Stimulated activated CD8-positive, alpha-beta memory T cell treated with anti-CD3 and anti-CD28 coated beads, Interleukin-15, amount 100 ng/mL, for 4 hours (primary cell): ENCODE measurements at places on chromosomes 12 and 14.

GRCh38 chr14:60206837-60207533 is 41.8 kb upstream of the DHRS7 start:
- DNase-seq, result no peak

DNA sequence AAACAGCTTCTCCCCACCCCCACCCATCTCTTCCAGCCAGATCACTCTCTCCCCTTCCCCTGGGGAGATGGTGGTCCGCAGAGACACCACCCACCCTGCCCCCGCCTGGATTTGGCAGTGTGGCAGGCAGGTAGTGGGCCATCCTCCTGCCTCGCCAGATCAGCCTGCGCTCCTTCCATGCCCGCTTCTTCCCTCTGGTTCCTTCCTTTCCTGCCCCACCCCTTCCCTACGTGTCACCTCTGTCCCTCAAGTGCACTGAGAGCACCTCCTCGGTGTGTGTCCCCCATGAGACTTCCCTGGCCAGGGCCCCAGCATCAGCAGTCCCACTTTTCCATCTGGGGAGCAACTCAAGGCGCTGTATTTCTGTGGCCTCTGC is 632 bp downstream of the NYNRIN start:
- DNase-seq, result no peak

DNA sequence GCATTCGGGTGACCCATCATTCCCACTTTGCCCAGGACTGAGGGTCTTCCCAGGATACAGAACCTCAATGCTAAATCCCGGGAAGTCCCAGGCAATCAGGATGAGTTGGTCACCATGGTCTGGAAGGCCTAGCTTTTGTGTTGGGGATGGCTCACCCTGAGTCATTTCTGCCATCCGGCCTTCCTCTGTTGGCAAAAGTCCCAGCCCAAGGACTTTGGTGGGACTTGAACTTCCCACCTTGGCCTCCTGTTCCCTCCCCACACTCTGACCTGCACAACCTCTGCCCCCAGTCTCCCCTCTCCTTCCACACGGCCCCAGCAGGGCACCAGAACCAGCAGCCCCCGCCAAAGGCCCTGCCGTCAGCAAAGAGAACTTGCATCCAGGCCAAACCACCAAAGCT is 24.6 kb upstream of the NCOR2 start:
- no peak for DNase-seq

DNA sequence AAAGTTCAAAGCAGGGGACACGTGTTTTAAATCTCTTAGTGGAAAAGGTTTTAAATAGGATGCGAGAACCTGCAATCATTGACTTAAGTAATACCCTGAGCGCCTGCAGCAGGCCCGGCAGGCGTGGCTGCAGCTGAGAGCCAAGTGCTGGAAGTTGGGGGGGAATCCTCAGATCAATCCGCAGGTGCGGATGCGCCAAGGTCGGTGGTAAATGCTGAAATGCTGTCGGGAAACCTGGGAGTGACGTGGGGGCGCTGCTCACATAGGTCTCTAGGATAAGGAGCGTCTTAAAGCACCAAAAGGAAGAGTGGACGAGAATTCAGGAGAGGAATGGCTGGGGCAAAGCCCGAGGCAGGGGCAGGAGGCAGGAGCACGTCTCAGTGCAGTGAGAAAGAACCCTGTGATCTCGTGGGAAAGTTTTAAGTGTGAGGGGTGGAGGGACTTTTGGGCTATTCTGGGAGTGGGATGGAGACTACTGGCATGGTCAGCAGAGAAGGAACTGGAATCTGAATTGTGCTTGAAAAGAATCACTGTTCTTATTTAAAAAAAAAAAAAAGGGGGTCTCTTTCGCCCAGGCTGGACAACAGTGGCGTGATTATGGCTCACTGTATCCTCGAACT is 883 bp upstream of the CDCA4 start:
- DNase-seq, result no peak

DNA sequence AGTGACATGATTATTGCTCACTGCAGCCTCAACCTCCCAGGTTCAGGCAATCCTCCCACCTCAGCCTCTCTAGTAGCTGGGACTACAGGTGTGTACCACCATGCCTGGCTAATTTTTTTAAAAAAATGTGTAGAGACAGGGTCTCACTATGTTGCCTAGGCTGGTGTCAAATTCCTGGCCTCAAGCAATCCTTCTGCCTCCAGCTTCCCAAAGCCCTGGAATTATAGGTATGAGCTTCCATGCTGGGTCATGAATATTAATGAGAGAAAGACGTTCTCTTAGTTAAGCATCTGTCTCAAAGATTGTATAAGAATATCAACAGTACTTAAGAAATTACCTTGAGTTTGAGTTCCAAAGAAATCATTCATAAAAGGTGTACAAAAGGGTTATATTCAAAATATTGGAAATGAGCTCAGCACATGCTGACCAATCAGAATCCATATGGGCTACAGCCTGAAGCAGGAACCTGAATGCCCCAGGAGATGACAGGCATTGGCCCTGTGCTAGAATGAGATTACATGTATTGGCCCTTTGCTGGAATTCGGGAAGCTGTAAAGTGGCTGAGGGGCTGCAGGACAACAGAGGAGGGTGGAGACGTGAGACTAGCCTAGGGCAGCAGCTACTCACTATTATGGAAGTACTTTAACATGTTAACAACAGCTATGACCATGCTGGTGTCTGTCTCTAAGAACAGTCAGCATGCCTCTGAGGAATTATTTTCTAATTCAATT is 157.0 kb upstream of the CPNE8 start:
- no peak for DNase-seq

GRCh38 chr12:120134307-120134980 is 17.9 kb upstream of the RAB35 start:
- no peak for DNase-seq

DNA sequence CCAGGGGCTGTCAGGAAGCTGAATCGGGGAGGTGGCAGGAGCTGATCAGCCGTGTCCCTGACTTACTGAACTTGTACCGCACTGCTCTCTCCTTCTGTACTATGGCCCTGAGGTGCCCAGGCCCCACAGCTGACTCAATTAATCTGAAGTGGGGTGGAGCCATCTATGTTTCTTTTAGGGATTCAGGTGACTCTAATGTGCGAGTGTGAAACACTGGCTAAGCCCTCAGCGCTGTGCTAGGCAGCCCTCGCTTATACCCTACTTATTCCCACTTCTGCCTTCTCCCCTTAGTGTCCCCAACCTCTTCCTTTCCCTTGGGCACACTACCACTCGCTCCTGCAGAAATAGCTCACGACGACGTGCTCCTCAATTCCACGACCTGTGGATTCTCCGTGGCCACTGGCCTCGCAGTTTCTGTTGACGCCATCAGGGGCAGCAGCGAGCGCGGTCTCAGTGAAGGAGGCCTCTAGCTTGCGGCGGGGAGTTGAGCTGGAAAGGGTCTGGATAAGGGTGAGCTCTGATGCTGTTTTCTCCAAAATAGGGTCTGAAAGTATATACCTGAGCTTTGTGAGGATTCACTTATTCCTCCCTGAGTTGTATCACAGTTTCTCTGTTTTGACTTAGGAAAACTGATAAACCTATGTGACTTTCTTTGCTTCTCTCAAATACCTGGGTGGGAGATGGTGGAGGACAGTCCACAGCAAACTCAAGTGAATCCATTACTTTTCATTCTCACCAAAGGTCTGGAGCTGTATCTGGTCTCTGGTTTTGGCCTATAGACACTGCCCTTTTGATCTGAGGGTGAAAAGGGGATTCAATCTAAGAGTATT is 167.6 kb downstream of the SLC41A2 start:
- no peak for DNase-seq

DNA sequence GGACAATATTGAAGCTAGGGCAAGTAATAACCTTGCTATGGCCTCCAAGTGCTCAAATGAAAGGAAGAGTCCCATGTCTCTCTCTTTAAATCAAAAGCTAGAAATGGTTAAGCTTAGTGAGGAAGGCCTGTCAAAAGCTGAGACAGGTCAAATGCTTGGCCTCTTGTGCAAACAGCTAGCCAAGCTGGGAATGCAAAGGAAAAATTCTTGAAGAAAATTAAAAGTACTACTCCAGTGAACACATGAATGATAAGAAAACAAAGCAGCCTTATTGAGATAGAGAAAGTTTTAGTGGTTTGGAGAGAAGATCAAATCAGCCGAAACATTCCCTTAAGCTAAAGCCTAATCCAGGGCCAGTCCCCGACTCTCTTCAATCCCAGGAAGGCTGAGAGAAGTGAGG is 84.1 kb upstream of the PLEKHA5 start:
- no peak for DNase-seq

DNA sequence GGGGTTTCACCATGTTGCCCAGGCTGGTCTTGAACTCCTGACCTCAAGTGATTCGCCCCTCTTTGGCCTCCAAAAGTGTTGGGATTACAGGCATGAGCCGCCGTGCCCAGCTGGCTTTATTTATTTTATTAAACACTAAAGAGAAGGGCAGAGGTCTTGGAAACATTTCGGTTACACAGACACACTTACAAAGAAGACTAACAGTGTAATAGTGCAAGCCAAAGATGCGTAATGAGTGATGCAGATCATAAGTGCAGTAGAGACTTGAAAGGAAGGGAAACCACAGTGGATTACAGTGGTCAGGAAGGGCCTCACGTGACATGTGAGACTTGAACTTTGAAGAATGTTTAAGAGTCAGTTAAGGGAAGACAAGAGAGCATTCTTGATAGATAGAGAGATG is 33.9 kb upstream of the CDK17 start:
- peak; percentile 18 for DNase-seq

- no peak for DNase-seq
Observed at GRCh38 chr14:105401699-105402098, 3.4 kb downstream of the TEX22 start.

- DNase-seq, result no peak
Observed at GRCh38 chr14:75794615-75795038, 133.6 kb downstream of the TTLL5 start.

GRCh38 chr14:81453166-81453766 is 53.1 kb upstream of the STON2 start:
- DNase-seq, result no peak

GRCh38 chr14:50530794-50531365 is 1.5 kb downstream of the MAP4K5 start:
- DNase-seq, result no peak

DNA sequence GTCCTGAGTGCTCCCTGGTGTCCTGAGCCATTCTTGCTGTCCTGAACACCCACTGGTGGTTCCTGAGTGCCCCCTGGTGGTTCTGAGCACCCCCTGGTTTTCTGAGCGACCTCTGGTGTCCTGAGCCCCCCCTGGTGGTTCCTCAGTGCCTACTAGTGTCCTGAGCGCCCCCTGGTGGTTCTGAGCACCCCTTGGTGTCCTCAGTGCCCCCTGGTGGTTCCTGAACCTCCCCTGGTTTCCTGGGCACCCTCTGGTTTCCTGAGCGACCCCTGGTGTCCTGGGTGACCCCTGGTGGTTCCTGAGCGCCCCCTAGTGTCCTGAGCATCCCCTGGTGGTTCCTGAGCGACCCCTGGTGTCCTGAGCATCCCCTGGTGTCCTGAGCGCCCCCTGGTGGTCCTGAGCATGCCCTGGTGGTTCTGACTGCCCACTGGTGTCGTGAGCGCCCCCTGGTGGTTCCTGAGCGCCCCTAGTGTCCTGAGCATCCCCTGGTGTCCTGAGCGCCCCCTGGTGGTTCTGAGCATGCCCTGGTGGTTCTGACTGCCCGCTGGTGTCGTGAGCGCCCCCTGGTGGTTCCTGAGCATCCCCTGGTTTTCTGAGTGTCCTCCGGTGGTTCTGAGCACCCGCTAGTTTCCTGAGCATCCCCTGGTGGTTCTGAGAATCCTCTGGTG is 473.1 kb downstream of the TMEM121 start:
- DNase-seq, result no peak

- no peak for DNase-seq
Observed at GRCh38 chr12:26799741-26800140, 33.3 kb downstream of the ITPR2 start.

- no peak for DNase-seq
Observed at GRCh38 chr12:19642345-19642744, 203.1 kb downstream of the AEBP2 start.

DNA sequence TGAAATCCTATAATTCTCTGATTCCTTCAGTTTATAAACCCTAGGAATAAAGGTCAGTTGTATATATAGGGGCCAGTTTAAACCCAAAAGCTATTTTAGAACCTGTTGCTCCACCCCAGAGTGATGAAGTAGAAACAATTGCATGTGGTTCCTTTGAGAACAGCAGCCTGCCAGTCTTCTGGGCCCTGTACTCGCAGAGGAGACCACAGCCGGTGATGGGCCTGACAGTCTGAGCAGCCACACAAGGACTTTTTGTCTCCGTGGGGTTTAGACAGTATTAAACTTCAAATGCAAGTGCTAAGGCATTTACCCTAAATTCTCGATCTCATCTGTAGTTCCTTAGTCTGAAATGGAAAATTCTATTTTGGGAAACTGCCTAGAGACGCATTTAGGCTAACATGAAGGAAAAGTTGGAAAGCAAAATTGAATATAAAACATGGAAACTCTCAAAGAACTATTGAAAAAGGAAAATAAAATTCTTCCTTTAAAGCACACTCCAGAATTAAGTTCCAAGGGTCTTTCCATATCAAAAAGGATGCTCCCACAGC is 80.6 kb downstream of the PRICKLE1 start:
- DNase-seq, result no peak

DNA sequence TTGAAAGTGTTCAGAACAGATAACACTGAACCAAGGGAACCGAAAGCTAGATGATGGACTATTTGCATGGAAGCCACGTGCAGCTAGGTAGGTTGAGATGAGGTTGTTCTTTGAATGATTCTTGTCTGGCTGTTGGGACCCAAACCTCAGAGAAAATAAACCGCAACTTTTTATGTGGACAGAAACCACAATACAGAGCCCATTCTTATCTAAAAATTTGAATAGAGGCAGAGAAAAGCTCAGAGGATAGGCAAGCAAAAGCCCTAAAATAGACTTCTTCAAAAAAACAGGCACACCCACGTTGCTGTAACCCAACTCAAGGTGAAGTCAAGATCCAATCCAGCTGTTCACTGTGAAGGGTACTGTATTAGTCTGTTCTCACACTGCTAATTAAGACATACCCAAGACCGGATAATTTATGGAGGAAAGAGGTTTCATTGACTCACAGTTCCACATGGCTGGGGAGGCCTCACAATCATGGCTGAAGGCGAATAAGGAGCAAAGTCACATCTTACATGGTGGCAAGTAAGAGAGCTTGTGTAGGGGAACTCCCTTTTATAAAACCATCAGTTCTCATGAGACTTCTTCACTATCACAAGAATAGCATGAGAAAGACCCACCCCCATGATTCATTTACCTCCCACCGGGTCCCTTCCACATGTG is 353.8 kb downstream of the AACS start:
- no peak for DNase-seq

DNA sequence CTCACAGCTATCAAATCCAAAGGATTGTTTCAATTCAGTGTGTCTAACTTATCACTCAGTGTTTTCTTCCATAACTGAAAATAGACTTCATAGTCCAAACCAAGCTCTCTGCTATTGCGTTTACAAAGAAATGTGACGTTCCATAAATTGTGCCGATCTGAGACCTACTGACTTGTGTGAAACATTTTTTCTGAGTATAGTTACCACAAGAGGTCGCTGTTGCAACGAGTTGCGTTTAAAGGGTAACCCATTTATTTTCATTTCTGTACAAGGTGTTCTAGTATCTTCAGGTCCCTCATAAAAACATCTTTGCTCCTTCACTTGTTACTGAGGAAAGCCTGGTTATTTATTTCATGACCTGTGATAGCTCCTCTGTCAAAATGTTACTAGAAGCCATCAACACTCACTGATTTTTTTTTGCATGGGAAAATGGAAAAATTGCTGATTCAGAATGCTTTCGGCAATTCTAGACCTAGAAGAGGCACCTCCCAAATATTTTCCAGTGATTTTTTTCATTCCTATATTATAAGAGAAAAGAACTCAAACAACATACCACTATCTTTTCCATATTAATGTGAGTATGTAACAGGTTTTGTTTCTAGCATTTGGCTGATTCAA is 60.9 kb upstream of the OR4E1 start:
- peak; percentile 23 for DNase-seq

GRCh38 chr12:62603811-62604098 is 137.1 kb downstream of the MON2 start:
- no peak for DNase-seq
